Right forelimb (tissue), 1 donor: ENCODE measurements at places on chromosomes 16 and 17.

GRCh38 chr16:57036945-57037344 is 47.6 kb downstream of the NLRC5 start:
- no peak for DNase-seq

DNA sequence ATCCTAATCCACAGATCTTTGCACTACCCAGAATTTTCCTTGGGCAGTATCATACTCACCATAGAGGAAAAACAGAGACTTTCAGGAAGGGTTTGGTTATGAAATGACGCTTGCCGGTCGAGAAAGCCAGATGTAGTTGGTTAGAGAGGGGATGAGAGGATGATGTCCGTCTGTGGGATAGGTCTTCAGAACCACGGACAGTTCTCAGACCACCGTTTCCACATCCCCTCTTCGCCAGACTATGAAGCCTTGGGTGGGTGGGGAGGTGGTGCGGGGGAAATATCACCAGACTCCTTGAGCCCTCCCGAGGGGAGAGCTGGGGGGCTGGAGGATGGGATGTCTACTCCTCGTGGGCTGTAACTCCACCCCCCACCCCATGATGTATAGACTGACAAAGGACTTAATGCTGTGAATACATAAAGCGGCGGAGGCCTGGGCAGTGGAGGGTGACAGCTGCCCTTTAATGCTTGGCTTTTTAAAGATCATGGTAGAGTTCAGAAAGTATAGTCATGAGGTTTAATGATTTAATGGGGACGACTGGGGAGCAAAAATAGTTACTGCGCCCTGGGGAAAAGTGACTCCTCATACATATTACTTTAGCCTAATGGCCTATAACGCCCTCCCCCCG is 96.6 kb downstream of the MRM1 start:
- DNase-seq: no peak

DNA sequence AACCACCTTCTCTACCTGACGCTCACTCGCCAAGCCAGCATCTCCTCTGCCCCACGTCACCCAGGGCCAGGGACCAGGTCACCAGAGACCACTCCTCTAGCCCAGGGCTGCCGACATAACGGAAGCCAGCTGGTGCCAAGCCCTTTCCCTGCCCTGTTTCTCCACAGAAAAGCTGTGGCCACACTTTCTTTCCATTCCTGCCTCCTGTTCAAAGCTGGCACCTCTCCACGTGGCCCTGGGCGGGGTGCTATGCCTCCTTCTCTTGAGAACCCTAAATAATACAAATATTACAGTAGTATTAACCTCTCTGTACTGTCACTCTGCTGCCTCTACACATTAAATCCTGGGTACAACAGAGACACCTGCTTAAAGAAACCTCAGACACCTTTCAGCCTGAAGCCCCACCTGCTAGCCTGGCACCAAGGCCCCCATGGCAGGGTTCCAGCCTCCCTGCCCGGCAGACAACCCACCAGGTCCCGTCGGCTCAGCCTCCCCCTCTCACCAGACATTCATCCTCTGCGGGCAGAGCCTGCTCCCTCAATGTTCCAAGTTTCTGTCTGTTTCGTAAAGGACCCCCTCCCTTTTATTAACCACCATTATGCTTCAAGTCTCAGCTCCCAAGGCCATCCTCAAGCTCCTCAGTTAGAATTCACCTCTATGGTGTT is 62.3 kb downstream of the TIMM22 start:
- no peak for DNase-seq

DNA sequence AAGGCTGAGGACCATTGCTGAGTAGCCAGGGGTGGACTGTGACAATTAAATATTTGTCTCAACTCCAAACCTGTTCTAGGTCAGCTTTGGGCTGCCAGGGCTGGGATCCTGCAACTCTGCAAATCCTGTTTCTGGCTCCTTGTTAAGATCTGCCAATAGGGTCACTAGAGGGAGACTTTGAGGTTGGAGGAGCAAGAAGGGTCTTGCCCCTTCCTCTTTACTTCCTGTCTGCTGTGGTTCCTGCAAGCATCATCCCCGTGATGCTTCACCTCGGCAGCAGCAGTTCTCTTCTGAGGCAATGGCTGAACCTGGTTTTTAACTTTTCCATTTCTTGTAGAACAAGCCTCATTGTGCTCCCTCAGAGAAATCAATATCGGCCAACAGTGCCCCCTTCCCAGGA is 124.6 kb downstream of the IRX5 start:
- DNase-seq: no peak
